ENCODE measurements at places on chromosomes 5 and 9.

DNA sequence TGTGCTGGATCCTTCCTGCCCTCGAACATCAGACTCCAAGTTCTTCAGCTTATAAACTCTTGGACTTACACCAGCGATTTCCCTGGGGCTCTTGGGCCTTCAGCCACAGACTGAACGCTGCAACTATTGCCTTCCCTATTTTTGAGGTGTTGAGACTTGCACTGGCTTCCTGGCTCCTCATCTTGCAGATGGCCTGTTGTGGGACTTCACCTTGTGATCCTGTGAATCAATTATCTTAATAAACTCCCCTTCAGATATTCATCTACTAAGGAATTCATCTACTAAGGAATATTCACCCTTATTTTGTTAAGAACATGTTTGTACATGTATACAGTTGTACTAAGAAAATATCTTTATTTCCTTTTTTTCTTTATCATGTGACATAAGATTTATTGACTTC lies 1079.7 kb downstream of the CDH12 start:
- DNase-seq: no peak

DNA sequence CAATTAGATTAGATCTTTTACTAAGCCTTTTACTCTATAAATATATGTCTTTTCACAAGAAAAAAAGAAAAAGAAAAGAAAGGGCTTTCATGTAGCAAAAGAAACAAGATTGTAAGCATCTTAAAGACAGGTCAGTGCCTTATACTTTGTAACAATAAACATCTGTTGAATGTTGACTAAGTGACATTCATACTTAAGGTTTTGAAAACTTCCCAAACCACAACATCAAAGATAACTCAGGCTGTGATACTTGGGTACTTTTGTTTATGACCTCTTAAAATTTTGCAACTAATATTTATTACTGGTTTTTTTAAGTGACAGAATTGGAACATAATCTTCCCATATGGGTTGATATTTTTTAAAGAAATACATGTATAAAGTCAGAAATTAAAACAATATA lies 7.4 kb downstream of the GRAMD2B start:
- DNase-seq: no peak

DNA sequence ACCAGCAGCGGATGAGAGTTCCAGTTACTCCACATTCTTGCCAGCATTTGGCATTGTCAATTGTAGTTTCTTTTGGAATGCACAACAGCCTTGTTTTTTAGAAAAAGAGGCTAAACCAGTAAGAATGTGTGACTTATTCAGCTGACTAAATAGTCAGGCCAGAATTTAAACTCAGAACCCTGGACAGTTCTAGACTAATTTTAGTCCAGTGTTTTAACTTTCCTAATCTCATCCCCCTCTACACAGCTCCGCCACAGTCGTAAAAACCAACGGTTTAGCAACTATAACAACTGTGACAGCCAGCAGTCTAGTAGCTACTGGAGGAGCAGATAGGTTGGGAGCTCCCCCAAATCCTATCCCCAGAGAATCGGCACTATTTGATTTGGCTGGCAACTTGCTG lies 103.7 kb downstream of the FOXD1 start:
- DNase-seq: no peak

- no peak for DNase-seq
These were observed 1.2 kb downstream of the VCAN start for GRCh38 chr5:83472508-83473345.

DNA sequence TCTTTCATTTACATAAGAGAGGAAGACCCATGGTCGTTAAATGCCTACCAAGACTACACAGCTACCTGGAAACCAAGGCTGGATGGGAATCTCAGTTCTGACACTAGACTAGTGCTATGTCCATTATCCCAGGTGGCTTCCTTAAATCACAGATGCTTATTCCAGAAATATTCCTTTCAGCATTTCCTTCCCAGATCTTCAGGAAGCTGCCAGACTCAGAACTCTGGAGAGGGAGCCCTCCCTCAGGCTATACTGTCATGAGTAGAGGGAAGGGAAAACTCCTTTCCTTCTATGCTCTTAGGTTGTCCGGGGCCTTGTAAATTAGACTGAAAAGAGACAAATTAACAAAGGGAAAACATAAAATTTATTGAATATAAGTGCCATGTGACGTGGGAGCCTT lies 20.8 kb downstream of the FREM1 start:
- no peak for DNase-seq

DNA sequence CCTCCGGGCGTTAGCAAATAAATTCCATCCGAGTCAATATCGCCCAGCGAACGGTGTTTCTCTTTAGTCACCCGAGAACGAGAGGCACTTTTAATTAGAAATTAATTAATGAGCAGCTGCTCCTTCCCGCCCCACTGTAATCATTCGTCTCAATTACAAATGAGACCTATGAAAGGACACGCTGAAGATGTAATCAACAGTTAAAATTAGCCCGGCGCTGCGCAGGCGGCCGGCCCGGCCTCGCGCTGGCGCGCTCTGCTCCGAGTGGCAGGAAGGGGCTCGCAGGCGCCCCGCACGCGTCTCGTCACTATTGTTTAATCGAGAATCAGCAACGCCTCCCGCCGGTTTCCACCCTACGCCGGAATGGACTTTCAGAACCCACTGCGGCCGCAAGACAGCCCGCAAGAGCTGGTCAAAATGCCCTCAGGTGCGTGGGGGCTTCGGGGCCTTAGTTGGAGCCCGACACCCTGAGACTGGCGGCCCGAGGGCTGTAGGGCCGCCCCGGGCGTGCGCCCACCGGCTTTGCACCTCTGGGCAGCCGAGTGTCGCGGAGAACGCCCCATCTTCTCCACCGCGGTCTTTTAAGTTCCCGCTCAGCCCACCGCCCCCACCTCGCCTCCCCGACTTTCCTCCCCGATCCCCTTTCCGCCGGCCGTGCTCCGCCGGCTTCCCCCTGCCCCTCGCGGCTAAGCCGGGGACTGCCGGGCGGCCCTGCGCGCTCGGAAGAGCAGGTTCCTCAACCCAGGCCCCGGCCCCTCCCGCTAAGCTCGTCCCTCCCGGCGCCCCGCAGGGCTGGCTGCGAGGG lies 597 bp upstream of the IRX4 start:
- no peak for DNase-seq

DNA sequence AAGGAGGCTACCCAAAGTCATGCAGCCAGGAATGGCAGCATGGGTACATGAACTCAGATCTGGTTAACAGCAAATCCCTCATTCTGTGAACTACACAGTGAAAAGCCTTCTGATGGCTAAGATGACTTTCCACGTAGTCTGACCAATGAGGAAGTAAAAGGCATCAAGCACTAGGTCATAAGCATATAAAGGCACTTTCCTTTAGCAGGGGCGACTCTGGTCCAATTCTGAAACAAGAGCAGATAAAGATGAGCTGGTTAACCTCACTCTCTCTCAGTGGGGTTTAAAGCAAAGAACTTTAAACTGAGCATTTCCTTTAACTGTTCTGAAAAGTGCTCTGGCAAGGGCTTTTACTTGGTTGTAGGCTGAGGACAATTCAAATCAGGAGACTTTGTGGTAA lies 21.1 kb downstream of the PSMB7 start:
- no peak for DNase-seq

- no peak for DNase-seq
These were observed 100.0 kb upstream of the IFNK start for GRCh38 chr9:27423915-27424710.

- DNase-seq: no peak
These were observed 35.3 kb upstream of the AIF1L start for GRCh38 chr9:131060900-131061630.

GRCh38 chr5:88770276-88771257 lies 112.4 kb downstream of the MEF2C start:
- peak; percentile 37 for DNase-seq

DNA sequence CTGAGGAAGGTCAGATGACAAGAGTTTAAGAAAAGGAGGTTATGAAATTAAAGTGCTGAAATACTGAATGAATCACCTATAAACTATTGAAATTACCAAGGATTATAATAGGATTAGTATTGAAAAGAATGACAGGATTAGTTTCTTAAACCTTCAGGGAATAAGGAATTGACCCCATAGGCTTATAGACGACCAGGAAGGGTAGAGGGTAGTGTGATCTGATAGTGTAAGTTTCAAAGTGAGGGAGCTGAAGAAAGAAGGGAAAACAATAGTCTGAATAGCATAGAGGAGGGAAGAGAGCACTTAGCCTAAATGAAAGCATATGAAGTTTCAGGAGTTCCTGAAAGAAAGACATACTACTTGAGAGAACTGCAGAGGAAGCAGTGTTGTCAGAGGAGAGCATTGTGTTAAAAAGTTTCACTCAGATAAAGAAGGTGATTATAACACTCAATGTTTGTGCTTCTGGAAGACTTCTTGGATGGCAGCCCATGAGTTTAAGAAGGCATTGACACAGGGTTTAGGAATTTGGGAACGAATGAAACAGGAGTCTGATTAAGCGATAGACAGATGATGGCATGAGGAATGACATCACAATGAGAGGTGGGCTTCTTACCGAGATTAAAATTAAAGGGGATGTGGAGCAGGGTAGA lies 557.9 kb upstream of the GRAMD2B start:
- DNase-seq: no peak

DNA sequence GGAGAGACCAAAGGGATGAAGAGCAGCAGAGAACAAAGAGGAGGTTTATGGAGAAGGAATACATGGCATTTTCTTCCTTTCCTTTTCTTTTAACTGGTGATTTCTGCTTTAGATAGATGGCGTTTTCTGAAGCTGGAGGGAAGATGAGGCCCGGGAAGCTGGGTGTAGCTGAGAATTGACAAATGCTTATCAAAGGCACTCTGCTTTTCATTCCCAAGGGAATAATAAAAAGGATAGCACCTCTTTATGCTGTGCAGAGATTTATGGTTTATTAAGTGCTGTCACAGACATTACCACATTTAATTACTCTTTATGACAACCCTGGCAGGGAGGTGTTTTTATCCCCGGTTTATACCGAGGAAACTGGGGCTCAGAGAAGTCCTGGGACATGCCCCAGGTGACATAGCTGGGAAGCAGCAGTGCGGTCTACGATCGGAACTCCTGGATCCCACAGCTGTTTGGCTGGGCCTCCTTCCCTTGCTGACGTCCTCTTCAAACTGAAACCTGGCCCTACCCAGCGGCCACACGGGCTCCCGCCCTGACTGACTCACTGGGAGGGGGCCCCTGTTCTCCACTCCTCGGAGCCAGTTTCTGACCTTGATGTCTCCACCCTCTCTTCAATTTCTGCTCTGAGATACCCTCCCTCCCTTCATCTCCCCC lies 8.2 kb upstream of the EPB41L4B start:
- DNase-seq: no peak

GRCh38 chr9:114369216-114370130 lies 18.3 kb downstream of the AKNA start:
- no peak for DNase-seq

DNA sequence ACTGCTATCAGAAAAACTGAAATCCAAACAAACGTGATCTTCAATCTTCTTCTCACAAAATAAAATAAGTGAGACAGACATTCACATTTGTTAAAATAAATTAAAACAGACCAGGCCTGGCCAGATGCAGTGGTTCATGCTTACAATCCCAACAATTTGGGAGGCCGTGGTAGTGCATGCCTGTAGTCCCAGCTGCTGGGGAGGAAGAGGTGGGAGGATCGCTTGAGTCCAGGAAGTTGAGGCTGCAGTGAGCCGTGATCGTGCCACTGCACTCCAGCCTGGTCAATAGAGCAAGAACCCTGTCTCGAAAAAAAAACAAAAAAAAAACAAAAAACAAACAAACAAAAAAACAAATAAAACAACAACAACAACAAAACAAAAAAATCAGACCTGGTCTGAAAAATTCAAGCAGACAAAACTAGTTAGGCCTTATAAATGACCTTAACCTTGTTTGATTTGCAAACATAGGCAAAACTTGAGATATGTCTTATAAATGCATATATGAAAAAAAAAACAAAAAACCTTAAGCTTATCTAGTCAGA lies 10.8 kb downstream of the MAPKAP1 start:
- DNase-seq: no peak

GRCh38 chr5:81848362-81848880 lies 97.5 kb upstream of the SSBP2 start:
- no peak for DNase-seq

GRCh38 chr9:81790166-81790565 lies 100.8 kb upstream of the TLE1 start:
- DNase-seq: no peak

GRCh38 chr9:117343427-117343826 lies 71.4 kb downstream of the ASTN2 start:
- DNase-seq: peak; percentile 35

DNA sequence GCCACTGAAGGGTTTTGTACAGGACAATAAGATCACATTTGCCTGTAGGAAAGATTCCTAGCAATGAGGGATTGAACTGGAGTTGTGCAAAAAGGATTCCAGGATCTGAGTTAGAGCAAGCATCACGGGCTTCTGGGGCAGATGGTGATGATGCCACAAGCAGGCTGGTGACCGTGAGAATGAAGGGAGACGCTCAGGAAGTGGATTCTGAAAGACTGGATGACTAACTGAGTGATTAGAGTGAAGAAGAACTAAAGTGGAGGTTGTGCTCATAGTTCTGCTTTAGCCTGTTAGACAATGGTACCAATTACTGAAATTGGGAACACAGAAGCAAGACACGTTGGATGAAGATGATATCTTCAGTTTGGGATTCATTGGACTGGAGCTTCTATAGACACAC lies 168.2 kb downstream of the CD180 start:
- DNase-seq: peak; percentile 51

GRCh38 chr5:90803876-90804275 lies 245.3 kb downstream of the ADGRV1 start:
- peak; percentile 12 for DNase-seq

DNA sequence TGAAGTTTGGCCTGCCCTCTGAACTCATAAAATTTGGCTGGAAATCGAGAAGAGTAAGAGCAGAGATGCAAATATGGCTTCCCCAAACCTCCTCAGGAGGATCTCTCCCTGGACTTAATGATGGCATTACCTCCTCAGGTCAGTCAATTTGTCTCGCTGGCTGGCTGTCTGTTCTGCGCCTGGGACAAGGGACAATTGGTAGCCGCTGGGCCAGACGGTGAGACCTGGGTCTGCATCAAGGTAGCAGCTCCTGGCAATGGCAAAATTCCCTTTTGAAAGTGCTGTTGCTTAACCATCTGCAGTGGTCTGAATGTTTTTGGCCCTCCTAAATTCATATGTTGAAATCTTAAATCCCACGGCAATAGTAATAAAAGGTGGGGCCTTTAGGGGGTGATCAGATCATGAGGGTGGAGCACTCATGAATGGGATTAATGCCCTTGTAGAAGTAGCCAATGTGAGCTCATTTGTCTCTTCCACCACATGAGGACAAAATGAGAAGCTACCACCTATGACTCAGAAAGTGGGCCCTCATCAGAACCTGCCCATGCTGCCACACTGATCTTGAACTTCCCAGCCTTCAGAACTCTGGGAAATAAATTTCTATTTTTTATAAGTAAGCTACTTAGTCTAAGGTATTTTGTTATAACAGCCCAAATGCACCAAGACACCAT lies 439.3 kb upstream of the KLF4 start:
- DNase-seq: no peak

- DNase-seq: no peak
These were observed 39.2 kb upstream of the RAB3C start for GRCh38 chr5:58543723-58544122.

DNA sequence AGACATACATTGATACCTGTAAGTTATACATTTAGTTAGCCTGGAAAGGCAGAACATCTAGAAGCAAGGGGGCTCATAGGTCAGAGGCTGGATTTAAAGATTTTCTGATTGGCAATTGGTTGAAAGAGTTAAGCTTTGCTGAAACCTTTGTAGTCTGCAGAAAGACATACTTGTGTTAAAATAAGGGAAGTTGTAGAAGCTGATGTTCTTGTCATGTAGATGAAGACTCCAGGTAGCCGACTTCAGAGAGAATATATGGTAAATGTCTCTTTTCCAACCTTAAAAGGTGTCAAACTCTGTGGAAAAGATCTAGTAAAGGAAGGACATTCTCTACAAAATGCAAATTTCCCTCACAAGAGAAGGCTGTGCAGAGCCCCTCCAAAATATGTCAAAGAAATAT lies 62.9 kb upstream of the ADAMTS16 start:
- no peak for DNase-seq

Measured in RKO (cell line).